D721Med (cell line): ENCODE measurements at places on chromosomes 7 and 10.

- no peak for DNase-seq
Observed at GRCh38 chr10:91925022-91925320, 1.4 kb downstream of the BTAF1 start.

DNA sequence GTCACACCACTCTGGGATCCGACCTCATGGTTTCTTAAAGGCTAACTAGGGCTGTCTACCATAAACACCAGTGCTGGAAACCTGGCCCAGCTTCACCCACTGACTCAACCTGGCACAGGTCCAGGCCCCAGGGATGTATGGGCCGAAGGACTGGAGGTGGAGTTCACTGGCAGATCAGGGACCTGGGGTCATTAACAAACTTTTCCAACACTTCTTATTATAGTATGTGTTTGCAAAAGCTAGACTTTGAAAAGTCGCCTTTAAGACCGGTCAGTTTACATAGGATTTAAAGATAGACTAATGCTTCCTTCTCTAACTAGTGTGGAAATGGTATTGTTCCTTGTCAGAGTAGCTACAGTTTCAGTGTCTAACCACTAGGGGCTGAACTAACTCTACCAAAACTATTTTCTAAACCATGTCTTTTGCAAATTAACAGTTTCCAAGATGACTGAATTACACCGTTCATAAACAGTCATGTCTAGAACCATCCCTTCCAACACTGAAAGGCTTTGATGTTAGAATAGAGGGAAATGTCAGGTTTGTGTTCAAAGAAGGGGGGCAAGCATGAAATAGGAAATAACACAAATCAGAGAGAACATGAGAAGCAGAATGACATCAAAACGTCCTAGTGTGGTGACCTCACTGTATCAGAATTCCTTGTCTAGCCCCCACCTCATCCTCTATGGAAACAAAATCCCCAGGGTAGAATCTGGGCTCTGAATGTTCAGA, 29.7 kb downstream of the STN1 start:
- DNase-seq: peak; percentile 41

DNA sequence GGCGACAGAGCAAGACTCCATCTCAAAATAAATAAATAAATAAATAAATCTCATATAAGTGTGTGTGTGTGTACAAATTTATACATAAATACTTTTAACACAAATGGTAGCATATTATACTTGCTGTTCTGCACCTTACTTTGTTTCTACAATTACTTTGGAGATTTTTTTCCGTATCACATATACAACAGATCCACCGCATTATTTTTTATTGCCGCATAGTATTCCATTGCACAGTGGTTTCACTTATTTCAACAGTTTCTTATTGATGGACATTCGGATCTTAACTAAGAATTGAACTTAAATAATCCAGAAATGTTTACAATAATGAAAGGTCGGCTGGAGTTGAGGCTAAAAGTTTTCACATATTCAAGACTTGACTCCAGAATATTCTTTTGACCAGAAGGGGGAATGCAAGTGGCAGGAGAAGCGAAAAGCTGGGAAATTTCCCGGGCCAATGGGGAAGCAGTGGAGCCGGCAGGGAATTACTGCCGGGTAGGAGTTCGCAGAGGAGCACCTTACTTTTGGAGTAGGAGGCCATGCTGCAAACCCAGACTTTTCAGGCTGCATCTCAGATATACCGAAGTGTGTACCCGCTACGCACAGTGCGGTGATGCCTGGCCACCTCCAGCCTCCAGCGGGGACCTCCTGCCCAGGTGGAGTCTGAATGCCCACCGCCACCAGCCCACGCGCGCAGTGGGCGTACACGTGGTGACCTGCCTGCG, 415 bp upstream of the CNNM1 start:
- no peak for DNase-seq

GRCh38 chr7:79091661-79092060, 361.8 kb downstream of the MAGI2 start:
- DNase-seq: no peak

GRCh38 chr10:69685802-69686585, 55.9 kb downstream of the FAM241B start:
- DNase-seq: no peak

DNA sequence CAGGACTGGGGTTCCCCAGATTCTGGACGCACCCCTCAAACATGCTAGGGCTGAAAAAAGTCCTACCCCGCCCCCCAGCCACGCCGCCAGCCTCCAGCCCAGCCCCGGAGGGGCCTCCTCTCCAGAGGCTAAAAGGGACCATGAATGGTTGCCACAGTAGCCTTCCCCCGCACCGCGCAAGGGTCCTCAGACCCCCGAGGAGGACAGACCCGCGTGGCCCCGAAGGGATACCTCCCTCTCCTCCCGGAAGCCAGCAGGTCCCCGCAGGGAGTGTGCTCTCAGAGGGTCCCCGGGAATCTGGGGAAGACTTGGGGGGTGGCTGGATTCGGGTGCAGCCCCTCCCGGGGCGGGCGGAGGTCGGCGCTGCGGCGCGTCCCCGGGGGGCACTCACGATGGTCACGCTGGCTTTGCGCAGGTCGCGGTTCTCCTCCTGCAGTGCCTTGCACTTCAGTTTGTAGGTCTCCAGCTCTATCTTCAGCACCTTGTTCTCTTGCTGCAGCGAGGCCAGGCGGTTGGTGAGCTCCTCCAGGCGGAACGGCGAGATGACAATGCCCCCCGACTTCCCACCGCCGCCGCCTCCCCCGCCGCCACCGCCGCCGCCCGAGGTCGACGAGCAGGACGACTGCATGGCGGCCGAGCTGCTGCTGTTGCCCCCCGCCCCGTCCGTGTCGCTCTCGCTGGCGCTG, 482 bp downstream of the CCDC6 start:
- no peak for DNase-seq

DNA sequence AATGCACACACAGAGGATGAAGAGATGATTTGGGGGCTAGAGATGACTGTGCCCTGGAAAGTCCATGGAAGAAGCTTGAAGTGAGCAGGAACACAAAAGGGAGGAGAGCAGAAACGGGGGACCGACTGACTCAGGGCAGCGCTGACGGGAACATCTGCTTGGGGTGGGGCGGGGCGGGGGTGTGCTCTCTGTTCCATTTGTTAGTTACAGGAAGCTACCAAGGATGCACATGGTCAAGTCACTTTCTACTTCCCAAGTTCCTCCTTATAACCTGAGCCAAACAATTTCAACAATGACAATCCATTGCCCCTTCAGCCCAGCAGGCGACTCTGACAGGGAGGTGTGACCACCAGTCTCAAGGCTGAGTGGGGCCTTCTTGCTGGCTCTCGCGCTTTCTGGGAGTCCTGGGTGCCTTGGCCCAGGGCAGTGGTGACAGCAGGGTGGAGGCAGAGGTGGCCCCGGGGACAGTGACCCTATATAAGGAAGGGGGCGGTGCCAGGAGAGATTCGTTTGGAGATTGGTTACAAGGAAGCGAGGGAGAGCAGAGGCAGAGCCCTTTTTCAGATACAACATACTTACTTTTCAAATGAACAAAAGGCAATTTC, 39.6 kb downstream of the CLEC2L start:
- DNase-seq: no peak

- DNase-seq: no peak
Observed at GRCh38 chr7:139457153-139457946, 26.1 kb downstream of the KLRG2 start.

DNA sequence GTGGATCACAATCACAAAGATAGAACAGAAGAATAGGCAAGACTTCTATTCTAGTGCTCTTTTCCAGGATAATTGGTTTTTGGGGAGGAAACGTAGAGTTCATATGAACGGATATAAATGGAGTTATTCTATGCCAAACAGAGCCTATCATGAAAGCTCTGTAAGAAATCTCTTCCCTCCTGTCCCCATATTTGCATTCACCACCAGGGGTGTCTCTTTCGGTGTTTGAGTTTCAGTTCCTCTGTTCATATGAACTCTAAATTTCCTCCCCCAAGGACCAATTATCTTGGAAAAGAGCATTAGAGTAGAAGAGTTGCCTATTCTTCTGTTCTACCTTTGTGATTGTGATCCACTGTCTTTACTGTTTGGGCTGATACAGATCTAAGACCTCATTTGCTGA, 48.3 kb upstream of the CDC14C start:
- no peak for DNase-seq

DNA sequence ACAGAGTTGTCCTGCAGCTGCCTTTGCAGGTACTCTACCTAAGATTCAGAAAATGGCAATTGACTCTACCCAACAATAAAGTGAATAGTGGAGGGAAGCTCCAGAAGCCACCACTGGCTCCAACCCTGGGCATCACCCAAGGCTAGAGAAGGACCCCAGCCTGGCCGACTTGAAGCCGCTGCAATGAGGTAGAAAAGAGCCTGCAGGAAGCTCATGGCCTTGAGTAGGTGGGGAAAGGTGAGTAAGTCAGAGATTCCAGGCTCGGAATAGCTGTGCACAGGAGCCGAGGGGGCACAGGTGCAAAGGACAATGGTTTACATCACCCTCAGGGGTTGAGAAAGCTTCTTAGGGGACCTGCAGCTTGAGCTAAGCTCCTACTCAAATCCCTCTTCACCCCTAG, 83.6 kb downstream of the AOAH start:
- DNase-seq: no peak

GRCh38 chr10:11527691-11528255, 83.7 kb downstream of the USP6NL start:
- no peak for DNase-seq

- DNase-seq: no peak
Observed at GRCh38 chr10:113929522-113929921, 75.1 kb downstream of the NHLRC2 start.

DNA sequence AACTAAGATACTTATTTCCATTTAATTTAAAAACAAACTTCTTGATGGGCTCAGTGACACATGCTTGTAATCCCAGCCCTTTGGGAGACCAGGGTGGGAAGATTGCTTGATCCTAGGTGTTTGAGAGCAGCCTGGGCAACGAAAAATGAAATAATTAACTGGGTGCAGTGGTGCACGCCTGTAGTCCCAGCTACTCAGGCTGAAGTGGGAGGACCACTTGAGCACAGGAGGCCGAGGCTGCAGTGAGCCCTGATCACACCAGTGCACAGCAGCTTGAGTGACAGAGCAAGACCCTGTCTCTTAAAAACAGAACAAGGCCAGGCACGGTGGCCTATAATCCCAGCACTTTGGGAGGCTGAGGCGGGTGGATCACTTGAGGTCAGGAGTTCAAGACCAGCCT, 37.4 kb downstream of the AVL9 start:
- DNase-seq: no peak

- DNase-seq: no peak
Observed at GRCh38 chr7:129343099-129343700, 91.0 kb upstream of the STRIP2 start.

GRCh38 chr7:41118486-41118885, 584.4 kb downstream of the INHBA start:
- no peak for DNase-seq

DNA sequence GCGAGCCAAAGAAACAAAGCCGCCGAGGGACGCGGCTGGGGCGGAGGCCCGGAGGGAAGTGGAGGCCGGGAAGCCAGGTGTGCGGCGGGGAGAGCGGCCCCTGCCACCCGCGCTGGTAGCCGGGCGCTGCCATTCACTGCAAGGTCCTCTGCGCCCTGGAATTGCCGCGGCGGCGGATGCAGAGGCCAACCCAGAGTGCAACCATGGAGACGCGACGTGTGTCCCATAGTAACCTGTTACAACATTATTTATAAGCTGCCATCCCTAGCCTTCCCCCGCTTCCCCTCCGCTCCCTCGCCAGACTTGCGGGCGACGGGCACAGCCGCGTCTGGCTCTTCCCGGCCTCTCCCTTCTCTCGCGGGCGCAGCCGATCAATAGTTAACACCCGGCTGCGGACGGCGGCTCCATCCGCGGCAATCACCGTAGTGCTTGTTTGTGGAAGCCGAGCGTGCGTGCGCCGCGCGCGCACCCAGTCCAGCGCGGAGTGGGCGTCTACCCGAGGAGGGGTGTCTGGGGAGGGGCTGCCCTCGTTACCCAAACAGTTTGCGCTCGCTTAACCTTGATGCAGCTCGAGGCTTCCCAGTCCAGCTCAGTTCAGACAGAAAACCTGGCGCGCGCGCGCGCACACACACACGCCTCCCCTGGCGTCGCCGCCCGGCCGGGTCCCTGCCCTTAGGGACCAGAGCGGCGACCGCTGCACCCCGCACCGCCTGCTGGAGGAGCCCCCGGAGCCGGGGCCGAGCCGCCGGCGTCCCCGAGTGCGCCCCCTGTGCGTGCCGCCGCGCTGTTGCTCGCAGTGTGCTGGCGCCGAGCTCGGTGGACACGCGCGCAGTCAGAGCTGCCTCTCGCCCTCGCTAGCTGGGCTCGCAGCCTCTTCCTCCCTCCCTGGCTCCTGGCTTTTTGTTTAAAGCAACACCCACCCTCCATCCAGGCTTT, 165.4 kb upstream of the DPP6 start:
- no peak for DNase-seq

DNA sequence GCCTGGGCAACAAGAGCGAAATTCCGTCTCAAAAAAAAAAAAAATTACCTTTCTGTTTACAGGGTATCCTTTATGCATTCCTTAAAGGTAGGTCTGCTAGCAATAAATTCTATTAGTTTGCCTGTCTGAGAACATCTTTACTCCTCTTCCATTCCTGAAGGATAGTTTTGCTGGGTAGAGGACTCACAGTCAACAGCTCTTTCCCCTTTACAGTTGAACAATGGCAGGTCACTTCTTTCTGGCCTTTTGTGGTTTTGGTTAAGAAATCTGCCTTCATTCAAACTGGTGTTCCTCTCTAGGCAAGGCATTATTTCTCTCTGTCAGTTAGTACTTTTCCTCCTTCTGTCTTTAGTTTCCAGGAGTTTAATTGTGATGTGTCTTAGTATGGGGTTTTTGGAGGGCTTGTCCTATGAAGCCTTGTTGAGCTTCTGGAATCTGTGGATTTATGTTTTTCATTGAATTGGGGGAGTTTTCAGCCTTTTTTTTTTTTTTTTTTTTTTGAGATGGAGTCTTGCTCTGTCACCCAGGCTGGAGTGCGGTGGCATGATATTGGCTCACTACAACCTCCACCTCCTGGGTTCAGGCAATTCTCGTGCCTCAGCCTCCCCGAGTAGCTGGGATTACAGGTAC, 4.8 kb upstream of the DNAAF5 start:
- no peak for DNase-seq

GRCh38 chr10:104150139-104150538, 28.2 kb downstream of the SFR1 start:
- no peak for DNase-seq

DNA sequence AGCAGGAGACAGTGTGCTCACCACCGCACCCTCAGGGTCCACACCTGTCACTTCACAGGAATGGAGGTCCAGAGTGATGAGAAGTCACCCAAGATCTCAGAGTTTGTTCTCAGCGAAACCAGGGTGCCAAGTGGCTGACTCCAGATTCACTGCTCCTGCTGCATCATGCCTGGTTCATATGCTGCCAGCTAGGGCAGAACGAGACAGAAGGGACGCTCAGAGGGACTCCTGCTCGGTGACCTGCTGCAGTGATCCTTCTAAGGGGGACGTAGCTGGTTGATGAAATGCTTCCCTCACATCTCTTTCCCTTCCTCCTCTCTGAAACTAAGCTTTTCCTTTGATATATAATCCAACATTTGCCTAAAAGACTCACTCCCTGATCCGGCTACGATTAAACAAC, 248.5 kb downstream of the SFMBT2 start:
- no peak for DNase-seq

- no peak for DNase-seq
Observed at GRCh38 chr10:87066178-87066577, 28.5 kb downstream of the GLUD1 start.

GRCh38 chr10:87952612-87953011, 89.2 kb downstream of the PTEN start:
- no peak for DNase-seq

- no peak for DNase-seq
Observed at GRCh38 chr7:139767561-139767982, 10.2 kb downstream of the HIPK2 start.

- no peak for DNase-seq
Observed at GRCh38 chr10:104925232-104925851, 284.3 kb downstream of the SORCS3 start.

- no peak for DNase-seq
Observed at GRCh38 chr7:4237296-4238235, 444.5 kb upstream of the FOXK1 start.

GRCh38 chr10:33391611-33392465, 57.4 kb upstream of the NRP1 start:
- no peak for DNase-seq
